ENCODE measurements at places on chromosomes 13 and 19.

DNA sequence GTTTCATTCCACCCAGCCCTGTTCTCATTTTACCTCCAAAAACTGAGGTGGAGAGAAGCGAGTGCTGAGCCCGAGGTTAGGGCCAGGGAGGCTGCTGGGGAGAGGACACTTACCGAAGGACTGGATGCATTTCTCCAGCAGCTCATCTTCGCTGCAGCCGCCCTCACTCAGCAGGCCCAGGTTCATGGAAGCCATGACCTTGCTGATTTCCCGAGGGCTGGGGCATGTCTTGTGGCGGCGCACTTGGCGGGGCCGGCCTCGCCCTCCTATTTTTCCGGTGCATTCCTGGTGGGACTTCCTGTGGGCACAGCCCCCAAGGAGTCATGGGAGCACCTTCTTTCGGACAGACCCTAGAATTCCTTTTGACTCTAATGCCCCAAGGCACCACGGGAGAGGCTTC is 4.2 kb downstream of the RASGRP4 start:
- DNase-seq: no peak

DNA sequence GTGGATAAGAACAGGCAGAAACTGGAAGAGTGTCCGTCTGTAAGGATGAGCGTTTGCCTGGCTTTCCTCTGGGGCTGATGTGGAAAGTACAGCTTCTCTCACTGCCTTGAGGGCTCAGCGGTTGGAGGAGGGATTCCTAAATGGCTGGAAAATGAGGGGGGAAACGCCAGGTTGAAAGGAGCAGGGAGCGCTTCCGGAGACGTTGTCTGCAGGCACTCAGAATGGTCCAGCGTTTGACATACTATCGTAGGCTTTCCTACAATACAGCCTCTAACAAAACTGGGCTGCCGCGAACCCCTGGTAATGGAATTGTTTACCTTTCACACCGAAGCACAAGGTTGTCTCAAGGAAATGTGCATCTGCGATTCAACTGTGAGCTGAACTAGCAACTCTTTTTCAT is 39.9 kb downstream of the MRPL57 start:
- no peak for DNase-seq

- no peak for DNase-seq
Observed at GRCh38 chr19:10617409-10618121, 7.8 kb upstream of the SLC44A2 start.

DNA sequence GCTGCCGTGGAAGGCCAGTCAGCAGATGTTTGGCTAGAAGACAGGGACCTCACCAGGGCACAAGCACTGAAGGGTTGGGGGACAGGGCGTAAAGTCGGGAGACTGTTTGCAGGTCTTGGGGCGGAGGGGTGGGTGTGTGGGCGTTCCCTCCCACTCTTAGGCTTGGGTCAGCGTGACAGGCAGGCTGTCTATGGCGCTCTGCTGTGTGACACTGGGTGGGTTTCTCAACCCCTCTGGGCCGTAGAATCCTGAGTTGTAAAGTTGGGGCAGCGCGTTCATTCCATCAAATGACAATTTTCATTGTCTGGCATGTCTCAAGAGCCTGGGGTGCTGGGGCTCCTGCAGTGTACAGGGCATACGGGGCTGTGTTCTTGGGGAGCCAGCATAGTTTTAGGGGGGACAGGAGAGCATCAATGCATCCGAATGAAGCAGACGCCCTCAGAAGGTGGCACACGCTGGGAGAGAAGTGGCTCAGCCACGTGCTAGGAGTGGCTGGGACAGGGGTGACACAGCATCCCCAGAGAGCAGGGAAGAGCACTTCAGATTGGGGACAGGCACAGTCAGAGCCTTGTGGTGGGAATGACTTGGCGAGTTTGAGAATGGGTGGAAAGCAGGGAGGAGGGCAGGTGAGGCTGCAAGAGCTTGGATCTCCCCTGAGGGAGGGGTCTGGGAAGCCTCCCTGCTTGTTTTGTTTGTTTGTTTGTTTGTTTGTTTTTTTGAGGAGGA is 4.4 kb downstream of the CRTC1 start:
- no peak for DNase-seq

GRCh38 chr13:40764587-40765403 is 6.2 kb downstream of the MRPS31 start:
- no peak for DNase-seq

DNA sequence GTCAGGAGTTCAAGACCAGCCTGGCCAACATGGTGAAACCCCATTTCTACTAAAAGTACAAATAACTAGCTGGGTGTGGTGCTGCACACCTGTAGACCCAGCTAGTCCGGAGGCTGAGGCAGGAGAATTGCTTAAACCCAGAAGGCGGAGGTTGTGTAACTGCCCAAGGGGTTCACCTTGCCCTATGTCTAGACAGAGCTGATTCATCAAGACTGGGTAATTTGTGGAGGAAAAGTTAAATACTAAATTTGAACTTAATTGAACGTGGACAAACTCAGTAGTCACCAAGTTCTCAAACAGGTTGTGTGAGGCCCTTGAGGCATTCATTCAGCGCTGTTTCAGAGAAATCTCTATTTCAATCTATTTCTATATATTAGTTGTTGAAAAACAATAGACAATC is 13.7 kb upstream of the ZNF486 start:
- DNase-seq: no peak

DNA sequence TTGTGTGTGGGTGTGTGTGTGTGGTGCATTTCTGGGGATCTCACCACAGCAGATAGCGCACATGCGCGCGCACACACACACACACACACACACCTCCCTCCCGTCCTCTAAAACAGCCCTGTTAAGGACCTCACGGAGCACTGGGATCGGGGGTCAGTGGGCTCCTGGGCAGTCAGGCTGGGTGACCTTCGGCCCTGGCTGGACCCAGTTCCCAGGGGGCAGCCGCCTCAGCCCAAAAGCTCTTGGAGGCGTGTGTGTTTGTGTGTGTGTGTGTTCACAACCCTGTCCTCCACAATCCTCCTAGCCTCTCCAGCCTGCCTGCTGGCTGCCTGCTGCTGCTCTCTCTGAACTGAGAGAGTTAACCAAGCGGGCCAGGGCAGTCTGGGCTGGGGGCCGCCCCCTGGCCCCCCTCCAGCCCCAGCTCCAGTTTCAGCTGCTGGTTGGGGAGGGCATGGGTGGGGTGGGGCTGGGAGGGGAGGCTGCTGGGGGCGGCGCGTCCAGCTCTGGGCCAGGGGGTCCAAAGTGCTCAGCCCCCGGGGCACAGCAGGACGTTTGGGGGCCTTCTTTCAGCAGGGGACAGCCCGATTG is at the start of gene FXYD1:
Gene FXYD1, plus strand, starts transcription at position 520 of the 588 bp plus-strand sequence. CDS start 1,256 bp downstream, outside the sequence.
- DNase-seq: no peak

- peak; percentile 62 for DNase-seq
Observed at GRCh38 chr19:49391581-49392399, 3.7 kb downstream of the KASH5 start.

GRCh38 chr13:24931450-24932251 is 164.3 kb upstream of the PABPC3 start:
- no peak for DNase-seq

- DNase-seq: no peak
Observed at GRCh38 chr19:50859849-50860248, 5.1 kb downstream of the KLK3 start.

DNA sequence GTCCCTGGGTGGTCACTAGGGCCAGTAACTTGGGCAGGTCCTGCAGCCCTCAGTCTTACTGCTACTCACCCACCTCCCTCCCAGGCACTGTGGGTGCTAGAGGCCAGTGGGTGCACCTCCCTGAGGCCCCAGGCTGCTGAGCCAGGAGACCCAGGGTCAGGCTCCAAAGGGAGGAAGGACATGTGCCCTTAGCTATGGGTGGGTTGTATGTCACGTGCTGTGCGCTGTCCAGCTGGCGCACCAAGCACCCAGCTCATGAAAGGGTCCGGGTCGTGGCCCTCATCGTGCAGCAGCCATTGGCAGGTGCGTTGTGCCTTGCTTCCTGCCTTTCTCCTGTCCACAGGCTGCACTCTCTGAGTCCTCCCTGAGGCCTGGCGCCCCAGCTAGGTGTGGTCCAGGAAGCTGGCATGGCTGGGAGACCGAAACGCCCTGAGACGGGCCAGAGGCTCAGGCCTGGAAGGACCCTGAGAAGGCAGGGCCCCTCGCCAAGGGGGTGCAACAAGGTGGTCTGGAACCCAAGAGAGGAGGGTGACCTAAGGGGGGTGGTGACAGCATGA is 47.0 kb upstream of the KCTD15 start:
- no peak for DNase-seq

- DNase-seq: no peak
Observed at GRCh38 chr13:98665638-98665995, 86.9 kb downstream of the SLC15A1 start.

DNA sequence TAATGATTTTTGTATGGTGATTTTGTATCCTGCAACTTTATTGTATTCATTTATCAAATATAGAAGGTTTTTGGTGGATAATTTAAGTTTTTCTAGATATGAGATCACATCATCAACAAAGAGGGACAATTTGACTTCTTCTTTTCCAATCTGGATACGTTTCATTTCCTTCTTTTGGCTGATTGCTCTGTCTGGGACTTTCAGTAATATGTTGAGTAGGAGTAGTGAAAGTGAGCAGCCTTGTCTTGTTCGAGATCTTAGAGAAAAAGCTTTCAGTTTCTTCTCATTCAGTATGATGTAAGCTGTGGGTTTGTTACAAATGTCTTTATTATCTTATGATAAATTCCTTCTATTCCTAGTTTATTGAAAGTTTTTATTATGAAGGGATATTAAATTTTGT is 352.0 kb upstream of the DACH1 start:
- no peak for DNase-seq

- no peak for DNase-seq
Observed at GRCh38 chr13:67935626-67936025, 705.5 kb upstream of the PCDH9 start.

- DNase-seq: no peak
Observed at GRCh38 chr19:48403606-48404005, 10.1 kb downstream of the GRIN2D start.

DNA sequence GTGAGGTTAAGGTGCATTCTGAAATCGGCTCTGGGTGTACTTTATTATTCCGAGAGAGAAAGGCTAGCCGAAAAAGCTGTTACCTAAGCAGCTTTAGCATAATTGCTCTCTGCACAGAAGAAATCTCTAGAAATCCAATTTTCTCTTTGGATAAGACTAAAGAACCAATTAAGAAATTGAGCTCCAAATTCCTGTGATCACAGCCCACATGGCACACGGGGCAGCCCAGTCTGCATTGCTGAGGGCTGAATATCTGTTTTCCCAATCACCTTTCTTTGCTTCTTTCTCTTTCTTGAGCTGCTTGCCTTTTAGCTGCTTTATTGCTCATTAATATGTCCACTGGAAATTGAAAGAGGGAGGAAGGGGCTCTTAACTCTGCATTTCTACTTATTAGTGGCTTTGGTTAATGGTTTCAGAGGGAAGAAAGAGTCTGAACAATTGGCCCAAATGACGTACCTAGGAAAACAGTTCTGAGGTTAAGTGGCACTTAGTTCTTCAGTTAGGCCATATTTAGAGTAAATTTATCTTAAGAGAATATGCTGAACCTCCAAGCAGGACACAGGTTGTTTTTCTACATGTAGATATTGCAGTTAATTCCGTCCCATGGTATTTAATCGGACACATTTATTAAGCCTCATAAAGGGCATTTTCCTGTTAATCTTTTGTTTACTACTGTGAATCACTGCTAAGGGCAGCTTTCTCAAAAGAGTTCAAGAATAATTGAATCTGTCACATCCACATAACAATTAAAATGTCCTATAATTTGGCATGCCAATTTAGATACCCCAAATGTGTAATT is 265.7 kb downstream of the ABCC4 start:
- DNase-seq: no peak

DNA sequence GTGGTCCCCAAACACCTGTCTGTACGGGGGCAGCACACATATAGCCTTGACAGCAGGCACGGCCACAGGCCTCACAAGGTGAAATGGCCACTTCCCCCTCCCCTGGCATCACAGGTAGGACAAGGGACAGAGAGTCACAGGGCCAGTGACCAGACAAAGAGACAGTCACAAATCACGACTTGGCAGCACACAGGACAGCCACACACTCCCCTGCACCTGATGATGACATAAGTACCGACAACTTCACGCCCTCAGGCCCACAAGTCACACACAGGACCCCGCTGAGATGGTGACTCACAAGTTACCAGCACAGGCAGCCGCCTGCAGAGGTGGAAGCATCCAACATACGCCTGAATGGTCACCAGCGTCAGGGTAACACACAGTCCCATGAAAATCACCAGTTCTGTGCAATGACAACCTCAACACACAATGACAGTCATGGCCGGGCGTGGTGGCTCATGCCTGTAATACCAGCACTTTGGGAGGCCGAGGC is 16.5 kb downstream of the TYK2 start:
- DNase-seq: no peak

DNA sequence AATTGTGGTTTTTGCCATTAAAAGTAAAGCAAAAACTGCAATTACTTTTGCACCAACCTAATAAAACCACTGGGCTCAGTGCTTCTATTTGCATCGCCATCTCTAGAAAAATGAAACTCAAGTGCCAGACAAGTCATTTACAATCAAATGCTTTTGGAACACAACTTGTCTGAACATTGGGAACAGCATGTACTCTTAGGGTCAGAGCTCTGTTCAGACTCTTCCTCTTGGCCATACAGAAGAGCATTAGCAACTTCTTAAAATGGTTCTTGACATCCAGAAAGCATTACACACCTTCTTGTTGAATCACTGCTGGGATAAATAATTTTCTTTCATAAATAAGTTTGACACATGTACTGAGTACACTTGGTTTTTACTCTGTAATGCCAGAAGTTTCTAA is 272.5 kb downstream of the DCLK1 start:
- DNase-seq: no peak

GRCh38 chr13:78601874-78602560 is 1.3 kb downstream of the POU4F1 start:
- DNase-seq: no peak

GRCh38 chr13:32503727-32504126 is 34.9 kb downstream of the N4BP2L2 start:
- no peak for DNase-seq

DNA sequence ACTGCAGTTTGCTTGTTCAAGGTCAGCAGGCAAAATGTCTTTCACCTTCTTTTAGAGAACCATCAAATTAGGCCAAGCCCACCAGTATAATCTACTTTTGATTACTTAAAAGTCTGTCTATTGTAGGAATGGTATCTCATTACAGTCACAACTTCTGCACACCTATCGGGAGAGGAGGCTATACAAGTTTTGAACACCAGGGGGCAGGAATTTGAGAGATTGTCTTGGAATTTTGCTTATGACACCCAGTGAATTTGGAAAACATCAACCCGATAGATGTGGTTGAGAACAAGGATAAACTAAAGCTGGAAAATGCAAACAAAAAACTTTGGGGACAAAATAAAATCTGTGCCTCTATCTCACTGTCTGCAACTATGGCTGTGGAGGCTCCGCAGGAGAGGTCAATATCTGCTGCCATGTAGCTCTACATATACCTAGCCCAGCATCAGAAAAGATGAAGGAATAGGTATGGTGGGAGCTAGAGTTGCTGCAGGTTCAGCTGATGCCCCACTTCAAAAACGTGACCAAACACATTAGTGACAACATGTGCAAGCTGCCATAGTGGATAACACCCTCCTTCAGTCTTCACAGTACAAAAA is 1299.2 kb upstream of the SPRY2 start:
- no peak for DNase-seq

- DNase-seq: no peak
Observed at GRCh38 chr19:48804496-48804895, 6.3 kb downstream of the BCAT2 start.
